ENCODE measurements at places on chromosomes 16 and 17.
A peak's percentile ranks its signal among the peaks of the same experiment; 100 is the strongest.

DNA sequence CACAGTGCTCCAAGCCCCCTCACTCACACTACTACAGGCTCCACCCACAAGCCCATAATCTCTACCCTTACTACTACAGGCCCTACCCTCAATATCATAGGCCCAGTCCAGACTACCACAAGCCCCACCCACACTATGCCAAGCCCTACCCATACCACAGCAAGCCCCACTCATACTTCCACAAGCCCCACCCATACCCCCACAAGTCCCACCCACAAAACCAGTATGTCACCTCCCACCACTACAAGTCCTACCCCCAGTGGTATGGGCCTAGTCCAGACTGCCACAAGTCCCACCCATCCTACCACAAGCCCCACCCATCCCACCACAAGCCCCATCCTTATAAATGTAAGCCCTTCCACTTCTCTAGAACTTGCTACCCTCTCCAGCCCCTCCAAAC is 13.8 kb downstream of the RIPOR1 start:
- no peak for DNase-seq

- peak; percentile 14 for DNase-seq
These were observed 22.6 kb downstream of the RNF213 start for GRCh38 chr17:80283116-80283852.

- DNase-seq: no peak
These were observed 52.6 kb downstream of the PLCG2 start for GRCh38 chr16:81831722-81832126.

GRCh38 chr17:50899005-50899460 is 32.9 kb upstream of the TOB1 start:
- no peak for DNase-seq

GRCh38 chr16:85625485-85626117 is 12.5 kb downstream of the GSE1 start:
- DNase-seq: no peak

DNA sequence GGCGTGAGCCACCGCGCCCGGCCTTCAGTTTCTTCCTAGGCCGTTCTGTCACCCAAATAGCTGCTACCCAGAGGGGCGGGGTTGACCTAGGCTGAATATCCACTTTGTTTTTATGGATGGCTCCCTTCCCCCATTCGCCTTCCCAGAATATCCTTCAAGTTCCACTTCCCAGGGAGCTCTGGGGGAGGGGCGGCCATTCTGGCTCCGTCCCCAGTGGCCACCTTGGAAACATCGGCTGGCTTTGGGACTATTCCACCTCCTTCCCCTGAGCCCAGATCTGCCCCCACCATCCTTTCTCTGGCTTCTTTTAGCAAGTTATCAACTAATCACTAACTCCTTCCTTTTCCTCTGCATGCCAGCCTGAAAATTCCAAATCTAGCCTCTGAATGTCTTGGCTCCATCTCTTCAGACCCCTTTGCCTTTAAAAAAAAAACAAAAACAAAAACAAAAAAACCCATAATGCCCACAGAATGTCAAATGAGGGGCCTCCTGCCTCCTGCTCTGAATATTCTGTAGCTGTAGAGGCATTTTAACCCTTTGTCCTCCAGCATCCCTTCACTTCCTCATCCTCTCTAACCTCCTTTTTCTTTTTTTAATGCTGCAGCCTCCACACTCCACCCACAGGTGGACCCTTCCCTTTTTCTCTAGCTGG is 6.4 kb downstream of the ATP1B2 start:
- no peak for DNase-seq

GRCh38 chr16:4752351-4753100 is 14.4 kb downstream of the ZNF500 start:
- no peak for DNase-seq

GRCh38 chr17:78986048-78986648 is 6.4 kb upstream of the LGALS3BP start:
- peak; percentile 18 for DNase-seq

- no peak for DNase-seq
These were observed 579.6 kb upstream of the CDH5 start for GRCh38 chr16:65786916-65787315.

DNA sequence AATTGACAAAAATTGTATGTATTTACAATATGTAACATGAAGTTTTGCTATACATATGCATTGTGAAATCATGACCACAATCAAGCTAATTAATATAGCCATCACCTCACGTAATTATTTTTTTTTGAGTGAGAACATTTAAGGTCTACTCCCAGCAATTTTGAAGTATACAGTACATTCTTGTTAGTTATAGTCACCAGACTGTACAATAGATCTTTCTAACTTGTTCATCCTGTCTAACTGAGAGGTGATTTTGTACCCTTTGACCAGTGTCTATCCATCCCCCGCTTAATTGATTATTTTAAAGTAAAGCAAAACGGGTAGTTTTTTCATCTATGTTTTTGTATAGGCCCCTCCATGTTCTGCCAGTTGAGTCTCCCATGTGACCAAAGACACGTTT is 30.3 kb downstream of the NTN1 start:
- no peak for DNase-seq

GRCh38 chr17:73320601-73321264 is 8.9 kb upstream of the CDC42EP4 start:
- no peak for DNase-seq

DNA sequence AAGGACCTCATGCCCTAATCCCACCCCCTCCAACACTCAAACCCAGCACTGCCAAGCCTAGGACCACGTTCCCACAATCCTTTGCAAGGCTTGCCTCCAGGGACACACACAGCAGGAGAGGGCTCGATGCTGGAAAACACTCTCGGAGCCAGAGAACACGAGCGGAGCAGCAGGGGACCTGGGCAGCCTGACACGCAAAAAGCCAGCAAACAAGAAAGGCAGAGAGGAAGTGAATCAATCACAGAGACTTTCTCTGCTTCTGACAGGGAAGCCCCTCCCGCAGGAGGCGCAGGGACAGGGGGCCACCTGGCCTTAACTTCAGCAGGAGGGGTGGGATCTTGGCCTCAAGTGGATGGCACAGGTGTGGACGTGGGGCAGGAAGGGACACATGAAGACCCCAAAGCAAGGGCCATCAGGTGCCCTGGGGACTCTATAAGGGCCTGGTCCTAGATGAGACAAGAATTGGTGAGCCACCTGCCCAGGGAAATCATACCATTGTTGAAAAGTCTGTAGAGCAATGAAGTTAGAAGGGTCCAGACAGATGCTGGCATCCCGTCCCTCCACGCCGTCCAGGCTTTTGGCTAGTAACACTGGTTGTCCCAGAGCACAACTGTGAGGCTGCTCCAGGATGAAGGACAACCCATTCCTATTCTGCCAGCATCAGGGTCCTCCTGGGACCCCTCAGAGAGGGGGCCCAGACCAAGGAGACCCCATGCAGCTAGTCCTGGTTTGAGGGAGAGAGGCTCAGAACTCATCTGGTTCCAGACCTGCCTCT is 2.2 kb downstream of the SDK2 start:
- DNase-seq: peak; percentile 77

DNA sequence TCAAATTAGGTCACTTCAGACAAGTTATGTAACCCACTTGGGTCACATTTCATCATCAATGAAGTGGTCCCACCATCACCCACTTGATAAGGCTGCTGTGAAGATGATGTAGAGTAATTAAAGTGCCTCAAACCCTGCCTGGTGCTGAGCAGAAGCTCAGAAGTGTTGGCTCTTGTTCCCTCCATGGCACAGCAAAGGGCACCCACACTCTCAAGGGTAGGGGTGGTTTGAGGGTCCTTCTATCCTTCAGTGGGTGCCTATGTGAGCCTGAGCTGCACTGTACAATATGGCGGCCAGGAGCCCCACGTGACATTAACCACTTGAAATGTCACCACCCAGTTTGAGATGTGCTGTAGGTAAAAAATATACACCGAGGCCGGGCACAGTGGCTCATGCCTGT is 71.5 kb downstream of the CYTH1 start:
- no peak for DNase-seq

- no peak for DNase-seq
These were observed 183.6 kb upstream of the PMFBP1 start for GRCh38 chr16:72355561-72355960.

GRCh38 chr16:4660454-4661007 is 32.8 kb upstream of the NUDT16L1 start:
- DNase-seq: peak; percentile 88

DNA sequence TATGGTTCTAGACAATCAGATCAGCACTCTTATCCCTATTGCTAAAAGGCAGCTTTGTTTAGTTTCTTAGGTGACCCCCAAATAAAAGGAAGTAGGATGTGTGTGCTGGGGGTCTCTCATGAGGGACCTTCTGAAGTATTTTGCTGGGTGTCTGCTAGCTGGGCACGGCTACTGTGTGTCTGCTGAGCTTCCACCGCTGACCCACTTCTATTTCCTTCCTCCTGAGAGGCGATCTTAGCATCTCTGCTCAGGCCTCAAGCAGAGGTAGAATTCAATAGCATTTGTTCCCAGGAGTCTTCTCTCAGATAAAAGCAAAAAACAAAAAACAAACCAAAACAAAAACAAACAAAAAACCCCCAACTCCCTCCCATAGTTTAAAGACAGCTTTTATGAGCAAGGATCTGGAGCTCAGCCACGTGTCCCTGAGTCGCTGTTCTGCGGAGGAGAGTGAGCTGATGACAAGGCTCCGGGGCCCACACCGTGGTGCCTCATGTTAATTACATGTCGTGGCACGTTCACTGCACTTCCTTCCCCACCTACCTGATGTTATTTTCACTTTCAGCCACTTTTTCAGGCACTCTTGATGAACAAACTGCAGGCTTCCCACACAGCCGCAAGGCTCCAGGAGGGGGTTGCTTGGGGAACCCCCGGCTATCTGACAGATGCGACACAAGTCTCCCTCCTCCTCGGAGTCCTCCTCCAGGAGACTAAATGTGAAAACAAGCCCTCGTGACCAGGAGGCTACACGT is 83.5 kb downstream of the MARCHF10 start:
- DNase-seq: no peak

DNA sequence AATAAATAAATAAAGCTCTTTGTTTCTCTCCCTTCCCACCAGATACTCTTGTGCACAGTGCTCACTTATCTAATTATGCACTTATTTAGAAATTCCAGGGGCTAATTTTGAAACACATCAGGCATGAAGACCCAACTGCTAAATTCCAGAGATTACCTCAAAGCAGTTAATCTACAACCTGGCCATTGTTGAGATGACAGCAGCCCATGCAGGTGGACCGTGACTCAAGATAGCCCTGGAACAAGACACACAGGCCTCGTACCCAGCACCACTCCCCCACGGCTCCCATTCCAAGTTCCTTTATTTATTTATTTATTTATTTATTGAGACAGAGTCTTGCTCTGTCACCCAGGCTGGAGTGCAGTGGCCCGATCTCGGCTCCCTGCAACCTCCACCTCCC is 60.1 kb upstream of the NPEPPS start:
- no peak for DNase-seq

- no peak for DNase-seq
These were observed 205.4 kb downstream of the ANKFN1 start for GRCh38 chr17:56358651-56359050.

Data from NCI-H1092 treated with DMSO at 0.1 percent for 48 hours (cell line).